NCI-H1930 (cell line): ENCODE measurements at places on chromosomes 16 and 17.

- no peak for DNase-seq
Observed at GRCh38 chr16:50252874-50253513, 13.4 kb upstream of the ADCY7 start.

- DNase-seq, result no peak
Observed at GRCh38 chr17:2549392-2550211, 37.9 kb upstream of the METTL16 start.

- DNase-seq, result no peak
Observed at GRCh38 chr16:75264999-75265910, 13.8 kb upstream of the BCAR1 start.

- no peak for DNase-seq
Observed at GRCh38 chr17:75983501-75984181, 4.6 kb downstream of the TEN1 start.

GRCh38 chr16:80743772-80744171, 60.6 kb downstream of the CDYL2 start:
- DNase-seq, result no peak

GRCh38 chr17:17749025-17749772, 67.9 kb downstream of the RAI1 start:
- DNase-seq, result no peak

DNA sequence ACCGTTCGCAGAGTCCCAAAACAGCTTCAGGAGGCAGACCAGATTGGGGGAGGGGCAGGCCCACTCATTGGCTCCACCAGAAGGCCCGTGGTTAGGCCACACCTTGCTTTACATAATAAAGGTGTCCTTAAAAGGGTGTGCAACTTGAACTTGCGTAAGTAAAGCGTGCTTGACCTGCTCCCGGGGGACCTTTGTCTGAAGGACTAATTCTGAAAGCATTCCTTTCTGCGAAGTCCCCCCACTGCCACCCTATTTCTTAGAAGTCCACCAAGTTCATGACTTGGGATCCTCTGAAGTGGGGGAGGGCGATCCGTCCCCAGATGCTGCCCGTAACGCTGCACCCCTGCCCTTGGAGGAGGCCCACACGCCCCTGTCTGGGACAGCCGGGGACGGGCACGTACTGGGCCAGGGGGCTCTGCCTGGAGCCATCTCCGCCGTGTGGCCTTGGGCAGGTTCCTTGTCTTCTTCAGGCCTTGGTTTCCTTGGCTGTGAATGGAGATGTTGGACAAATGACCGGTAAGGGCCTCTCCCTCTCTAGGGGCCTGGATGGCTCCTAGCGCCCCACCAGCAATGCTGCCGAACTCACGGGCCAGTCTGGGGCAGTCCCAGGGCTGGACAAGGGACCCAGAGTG, 823 bp upstream of the ZNF469 start:
- DNase-seq, result no peak

DNA sequence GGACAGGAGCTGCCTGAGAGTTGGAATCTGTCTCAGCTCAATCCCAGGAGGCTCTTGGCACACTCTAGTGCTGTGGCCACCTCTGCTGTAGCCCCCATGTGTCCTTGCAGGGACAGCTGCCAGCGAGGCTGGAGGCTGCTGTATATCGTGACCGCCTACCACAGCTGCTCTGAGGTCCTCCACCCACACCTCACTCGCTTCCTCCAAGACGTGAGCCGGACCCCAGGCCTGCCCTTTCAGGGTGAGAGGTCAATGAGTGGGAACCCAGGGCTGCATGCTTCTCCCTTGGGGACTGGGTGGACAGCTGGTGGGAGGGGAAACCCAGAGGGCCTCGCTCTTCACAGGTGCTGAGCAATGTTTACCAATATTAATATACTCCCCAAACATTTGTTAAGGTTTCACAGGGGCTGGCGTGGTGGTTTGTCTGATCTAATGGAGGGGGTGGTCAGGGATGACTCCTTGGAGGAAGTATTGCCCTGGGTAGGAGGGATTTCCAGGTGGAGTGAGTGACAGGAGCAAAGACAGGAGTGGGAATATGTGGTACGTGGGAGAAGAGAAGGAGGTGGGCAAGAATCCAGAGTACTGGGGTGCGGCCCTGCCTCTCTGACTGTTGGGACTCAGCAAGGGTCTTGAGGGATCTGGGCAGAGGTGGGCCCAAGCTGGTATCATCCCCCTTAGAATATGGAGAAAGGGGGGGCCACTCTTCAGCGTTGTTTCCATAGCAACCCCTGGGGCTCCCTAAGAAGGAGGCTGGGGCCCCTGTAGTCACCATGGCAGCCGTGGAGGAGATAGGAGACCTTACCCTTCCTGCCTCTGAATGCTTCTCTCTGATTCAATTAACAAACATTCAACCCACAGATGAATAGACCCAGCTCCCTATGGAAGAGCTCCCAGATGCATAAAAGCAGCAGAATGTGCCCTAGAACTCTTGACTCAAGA, 22.2 kb upstream of the ALKBH5 start:
- DNase-seq, result no peak

- no peak for DNase-seq
Observed at GRCh38 chr17:46863383-46864121, 12.2 kb downstream of the WNT9B start.

DNA sequence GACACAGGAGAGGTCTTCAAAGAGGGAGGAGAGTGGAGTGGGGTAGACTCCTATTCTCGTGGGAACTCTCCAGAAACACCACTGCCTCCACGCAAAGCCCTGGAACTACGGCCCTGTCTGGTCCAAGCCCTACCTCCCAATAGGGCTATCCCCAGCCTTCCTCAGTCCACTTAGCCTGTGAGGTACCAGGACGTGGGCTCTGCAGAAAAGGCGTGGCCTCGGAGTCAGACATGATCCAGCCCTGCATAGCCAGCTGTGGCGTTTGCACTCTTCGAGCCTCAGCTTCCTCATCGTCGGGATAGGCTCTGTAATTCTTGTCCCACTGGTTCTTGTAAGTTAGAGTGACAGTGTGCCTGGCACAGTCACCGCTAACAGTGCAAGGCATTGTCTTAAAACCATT, 13.8 kb downstream of the ENDOV start:
- DNase-seq, result no peak

DNA sequence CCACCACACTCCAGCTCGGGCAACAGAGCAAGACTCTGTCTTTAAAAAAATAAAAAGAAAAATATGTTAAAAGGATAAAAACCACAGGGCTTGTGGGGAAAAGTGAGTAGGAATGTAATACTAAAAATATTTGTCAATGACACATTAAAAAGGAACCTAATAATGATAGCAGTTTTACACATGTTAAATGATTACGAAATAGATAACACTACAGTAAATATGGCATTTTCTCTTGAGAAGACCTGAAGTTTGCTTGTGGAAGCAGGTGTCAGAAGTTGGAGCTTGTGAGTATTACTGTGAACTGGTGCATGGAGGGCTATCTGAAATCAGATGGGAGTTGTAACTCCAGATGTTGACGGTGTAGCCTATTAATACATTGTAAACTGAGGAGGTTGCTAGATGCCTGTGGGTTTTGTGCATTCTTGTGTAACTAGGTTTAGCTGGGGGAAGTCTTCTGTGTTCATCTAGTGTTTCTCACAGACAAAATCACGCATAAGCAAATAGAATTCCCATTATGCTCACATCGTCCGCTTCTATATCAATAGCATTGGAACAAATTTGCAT, 44.2 kb upstream of the CLEC18A start:
- DNase-seq, result no peak

GRCh38 chr17:59230764-59231163, 10.5 kb downstream of the GDPD1 start:
- no peak for DNase-seq

DNA sequence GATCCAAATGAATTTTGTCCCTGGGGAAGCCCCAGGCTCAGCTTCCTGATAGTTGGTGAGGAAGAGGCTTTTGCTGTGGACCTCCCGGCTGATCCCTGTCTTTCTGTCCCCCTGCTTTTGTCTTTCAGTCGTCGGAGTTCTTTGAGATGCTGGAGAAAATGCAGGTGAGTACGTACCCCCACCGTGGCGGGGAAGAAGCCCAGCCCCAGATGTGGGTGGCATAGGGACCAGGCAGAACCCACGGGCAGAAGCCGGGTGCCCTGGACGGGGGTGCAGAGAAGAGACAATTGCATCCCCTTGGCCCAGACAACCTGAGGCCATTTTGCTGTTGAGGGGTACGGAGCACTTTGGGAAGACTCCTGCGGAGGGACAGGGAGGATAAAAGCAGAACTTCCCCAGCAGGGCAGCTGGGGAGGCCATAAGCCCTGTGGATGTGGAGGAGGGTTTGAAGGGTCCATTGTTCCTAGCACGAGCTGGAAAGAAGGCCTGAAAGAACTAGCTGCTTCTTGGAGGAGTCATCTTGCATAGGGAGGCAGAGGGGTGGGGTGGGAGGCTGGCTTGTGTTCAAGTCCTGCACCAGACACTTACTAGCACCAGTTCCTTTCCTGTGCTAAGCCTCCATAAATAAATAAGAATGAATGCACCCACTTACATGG, 105.6 kb downstream of the OR1D5 start:
- no peak for DNase-seq

- DNase-seq, result no peak
Observed at GRCh38 chr17:13409455-13409854, 192.3 kb downstream of the HS3ST3A1 start.

DNA sequence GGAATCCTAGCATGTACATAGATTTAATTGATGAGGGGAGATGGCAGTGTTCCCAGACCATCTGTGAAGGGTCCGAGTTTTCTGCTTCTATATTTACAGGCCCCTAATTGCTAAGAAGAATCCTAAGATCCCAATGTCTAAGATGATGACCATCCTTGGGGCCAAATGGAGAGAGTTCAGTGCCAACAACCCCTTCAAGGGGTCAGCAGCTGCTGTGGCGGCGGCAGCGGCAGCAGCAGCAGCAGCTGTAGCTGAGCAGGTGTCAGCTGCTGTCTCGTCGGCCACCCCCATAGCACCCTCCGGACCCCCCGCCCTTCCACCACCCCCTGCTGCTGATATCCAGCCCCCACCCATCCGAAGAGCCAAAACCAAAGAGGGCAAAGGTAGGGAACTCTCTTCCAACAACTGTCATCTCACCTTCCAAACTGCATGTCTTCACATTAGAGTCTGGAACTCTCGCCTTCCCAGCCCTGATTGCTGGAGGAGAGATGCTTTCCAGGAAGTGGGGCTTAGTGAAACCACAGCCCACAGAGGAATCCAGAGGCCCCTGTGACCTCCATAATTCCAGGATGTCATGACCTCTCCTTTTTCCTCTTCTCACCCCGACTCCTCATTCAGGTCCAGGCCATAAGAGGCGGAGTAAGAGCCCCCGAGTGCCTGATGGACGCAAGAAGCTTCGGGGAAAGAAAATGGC, 4.7 kb downstream of the CHD3 start:
- no peak for DNase-seq

DNA sequence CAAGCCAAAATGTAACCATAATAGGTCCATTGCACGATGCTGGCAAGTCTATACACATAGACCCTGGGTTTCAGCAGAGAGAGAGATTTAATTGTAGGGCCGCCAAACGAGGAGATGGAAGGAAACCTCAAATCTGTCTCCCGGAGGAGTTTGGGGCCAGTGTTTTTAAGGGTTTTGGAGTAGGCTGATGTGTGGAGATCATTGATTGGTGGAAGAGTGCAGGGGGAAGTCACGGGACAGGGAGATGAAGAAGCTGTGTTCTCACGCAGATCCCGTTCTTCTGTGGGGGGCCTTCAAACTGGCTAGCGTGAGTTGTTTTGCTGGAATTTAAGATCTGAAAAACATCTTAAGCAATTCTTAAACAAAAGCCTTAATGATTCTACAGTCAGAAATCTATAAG, 84.8 kb downstream of the KATNIP start:
- DNase-seq, result no peak

DNA sequence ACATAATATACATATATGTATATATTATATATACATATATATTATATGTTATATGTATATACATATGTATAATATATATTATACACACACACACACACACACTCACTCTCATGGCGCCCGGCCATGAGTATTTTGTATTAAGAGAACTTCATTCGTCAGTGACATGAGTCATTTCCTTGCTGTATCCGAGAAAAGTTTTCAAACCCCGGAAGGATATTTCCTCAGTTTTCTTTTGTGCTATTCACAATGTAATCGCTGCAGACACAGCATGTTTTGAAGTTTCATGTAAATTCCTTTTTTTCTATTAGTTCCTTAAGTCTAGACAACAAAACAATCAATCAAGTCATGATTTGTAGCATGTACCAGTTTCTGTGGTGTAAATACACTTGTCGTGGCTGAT, 33.3 kb downstream of the OR1D5 start:
- no peak for DNase-seq

- DNase-seq, result no peak
Observed at GRCh38 chr17:29292071-29292991, 1.6 kb downstream of the NUFIP2 start.

- DNase-seq, result no peak
Observed at GRCh38 chr17:3762922-3763776, 37.8 kb downstream of the ITGAE start.

- DNase-seq, result no peak
Observed at GRCh38 chr16:81900014-81900413, 111.3 kb downstream of the SDR42E1 start.

GRCh38 chr17:6831661-6832263, at the start of gene TEKT1:
TEKT1 (minus strand) TSS chr17:6831729; CDS start chr17:6830376, 1,353 bp downstream.
- DNase-seq, result peak; percentile 69

DNA sequence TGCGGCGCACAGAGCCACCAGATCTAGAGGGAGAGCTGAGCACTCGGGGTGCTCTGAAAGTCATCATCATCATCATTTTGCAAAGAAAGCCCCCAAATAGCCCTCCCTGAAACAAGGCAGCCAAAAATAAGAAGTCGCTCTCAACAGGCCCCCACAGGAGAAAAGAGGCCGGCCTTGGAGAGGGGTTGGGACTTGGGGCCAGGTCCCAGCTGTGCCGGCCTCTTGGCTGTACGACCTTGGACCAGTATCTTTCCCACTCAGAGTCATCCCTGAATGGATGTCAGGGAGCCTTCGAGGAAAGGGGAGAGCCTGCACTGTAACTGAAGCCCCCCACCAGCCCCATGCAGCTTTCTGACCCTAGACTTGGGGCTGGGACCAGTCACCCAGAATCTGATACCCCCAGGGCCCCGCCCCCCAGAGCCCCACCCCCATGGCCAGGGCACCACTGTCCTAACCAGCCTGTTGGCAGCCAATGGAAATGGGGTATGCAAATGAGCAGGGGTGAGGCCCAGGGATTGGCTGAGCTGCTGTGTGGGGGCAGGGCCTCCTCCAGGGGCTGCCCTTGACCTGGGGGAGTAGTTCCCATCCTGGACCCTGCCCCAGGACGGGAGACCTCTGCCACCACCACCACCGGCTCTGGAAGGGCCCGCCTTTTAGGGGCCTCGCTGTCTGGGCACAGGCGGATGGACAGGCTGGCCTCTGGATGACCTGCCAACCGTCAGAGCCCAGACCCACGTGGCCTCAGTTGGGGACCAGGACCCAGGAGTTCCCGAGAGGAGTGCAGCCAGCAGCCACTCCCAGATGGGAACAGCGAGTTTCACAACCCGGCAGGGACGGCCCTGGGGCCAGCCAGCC, 15.4 kb downstream of the ZFPM1 start:
- DNase-seq, result no peak

GRCh38 chr17:12998874-12999273, 19.0 kb downstream of the ELAC2 start:
- DNase-seq, result no peak
